ENCODE measurements at places on chromosomes 3 and 15.

DNA sequence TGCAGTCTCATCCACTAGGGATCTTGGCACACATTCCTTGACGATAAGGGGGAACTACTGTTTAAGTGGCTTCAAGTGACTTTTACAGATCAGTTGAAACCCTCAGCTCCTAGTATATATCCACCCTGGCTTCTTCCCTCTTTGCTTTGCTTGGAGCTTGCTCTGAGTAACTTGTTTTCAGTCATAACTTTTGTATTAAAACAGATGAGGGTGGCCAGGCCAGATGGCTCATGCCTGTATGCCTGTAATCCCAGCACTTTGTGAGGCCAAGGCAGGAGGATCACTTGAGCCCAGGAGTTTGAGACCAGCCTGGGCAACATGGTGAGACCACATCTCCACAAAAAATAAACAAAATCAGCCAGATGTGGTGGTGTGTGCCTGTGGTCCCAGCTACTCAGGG is 42.4 kb downstream of the EOMES start:
- H3K36me3 ChIP-seq = no peaks in the 10 kb centered on the region
- DNase-seq = no peak
- H3K4me3 ChIP-seq = no peak overlapping the region
- peaks cover 4% of the 10 kb centered on the region for H3K4me1 ChIP-seq
- H3K27ac ChIP-seq = no peak overlapping the region
- H3K27me3 ChIP-seq = no peaks in the 10 kb centered on the region

DNA sequence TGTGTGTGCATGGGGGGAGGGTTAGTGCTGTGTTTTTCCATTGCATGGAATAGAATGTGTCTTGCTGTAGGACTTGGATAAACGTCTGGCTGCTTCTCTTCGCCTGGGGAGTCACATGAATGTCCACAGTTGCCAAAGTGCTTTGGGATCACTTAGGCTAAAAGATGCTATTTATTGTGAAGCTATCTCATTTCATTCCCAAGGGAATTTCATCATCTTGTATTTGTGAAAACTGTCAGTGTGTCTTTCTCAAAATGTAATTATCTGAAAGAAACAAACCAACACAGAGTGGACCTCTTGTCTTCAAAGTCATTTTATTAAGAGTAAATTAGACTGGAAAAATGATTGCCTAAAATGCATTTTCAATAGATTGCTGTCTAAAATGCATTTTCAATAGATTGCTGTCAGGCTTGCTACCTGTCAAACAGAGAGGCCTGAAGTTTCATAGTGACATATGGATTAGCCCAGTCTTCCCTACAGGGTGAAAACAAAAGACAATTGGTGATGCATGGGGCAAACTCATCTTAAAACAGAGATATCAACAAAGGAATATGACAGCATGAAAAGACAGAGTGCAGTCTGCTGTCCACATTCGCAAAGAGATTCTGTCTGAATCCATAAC is 117.1 kb upstream of the GOLIM4 start:
- no peaks in the 10 kb centered on the region for H3K4me1 ChIP-seq
- no peaks in the 10 kb centered on the region for H3K36me3 ChIP-seq
- DNase-seq = no peak
- no peak overlapping the region for H3K4me3 ChIP-seq
- H3K27me3 ChIP-seq = no peaks in the 10 kb centered on the region

DNA sequence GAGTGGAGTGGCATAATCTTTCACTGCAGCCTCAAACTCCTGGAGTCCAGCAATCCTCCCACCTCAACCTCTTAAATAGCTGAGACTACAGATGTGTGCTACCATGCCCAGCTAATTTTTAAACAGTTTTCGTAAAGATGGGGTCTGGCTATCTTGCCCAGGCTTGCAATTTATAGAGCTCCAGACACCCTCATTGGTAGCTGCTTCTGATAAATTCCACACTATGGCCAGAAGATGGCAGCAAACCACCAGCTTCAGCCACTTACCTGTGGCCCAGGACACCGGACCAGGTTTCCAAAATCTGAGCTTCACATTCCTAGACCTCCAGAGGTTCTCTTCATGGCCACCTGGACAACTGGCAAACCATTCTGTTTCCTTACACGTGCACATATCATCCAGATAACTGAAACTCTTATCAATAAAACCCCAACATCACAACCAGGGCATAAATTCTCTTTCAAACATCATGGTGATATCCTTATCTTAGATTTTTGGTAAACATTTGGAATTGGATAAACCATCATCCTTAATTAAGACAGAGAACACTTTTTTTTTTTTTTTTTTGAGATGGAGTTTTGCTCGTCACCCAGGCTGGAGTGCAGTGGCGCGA is 28.9 kb downstream of the FBXW12 start:
- no peaks in the 10 kb centered on the region for H3K4me1 ChIP-seq
- no peak overlapping the region for H3K27ac ChIP-seq
- H3K27me3 ChIP-seq = no peaks in the 10 kb centered on the region
- DNase-seq = peak; percentile 36

- H3K4me1 ChIP-seq = no peaks in the 10 kb centered on the region
- no peaks in the 10 kb centered on the region for H3K36me3 ChIP-seq
- no peak overlapping the region for H3K27ac ChIP-seq
- H3K27me3 ChIP-seq = no peaks in the 10 kb centered on the region
These were observed 8.0 kb downstream of the CLDN16 start for GRCh38 chr3:190396001-190396400.

- no peaks in the 10 kb centered on the region for H3K4me1 ChIP-seq
- H3K4me3 ChIP-seq = no peak overlapping the region
- no peaks in the 10 kb centered on the region for H3K36me3 ChIP-seq
- no peak for DNase-seq
- H3K27ac ChIP-seq = no peak overlapping the region
These were observed 901.5 kb upstream of the SEMA6D start for GRCh38 chr15:46815765-46816164.

- no peaks in the 10 kb centered on the region for H3K27me3 ChIP-seq
- H3K4me1 ChIP-seq = no peaks in the 10 kb centered on the region
- H3K4me3 ChIP-seq = no peak overlapping the region
These were observed 23.3 kb downstream of the RASGRF1 start for GRCh38 chr15:79067072-79067833.

- H3K4me1 ChIP-seq = no peaks in the 10 kb centered on the region
- DNase-seq = no peak
- no peaks in the 10 kb centered on the region for H3K27me3 ChIP-seq
- H3K4me3 ChIP-seq = no peak overlapping the region
These were observed 15.9 kb downstream of the COMMD2 start for GRCh38 chr3:149736175-149736952.

- H3K27ac ChIP-seq = no peak overlapping the region
- no peak for DNase-seq
- H3K4me3 ChIP-seq = no peak overlapping the region
- H3K4me1 ChIP-seq = no peaks in the 10 kb centered on the region
- H3K27me3 ChIP-seq = no peaks in the 10 kb centered on the region
These were observed 135.3 kb downstream of the RPL22L1 start for GRCh38 chr3:170734735-170735065.

DNA sequence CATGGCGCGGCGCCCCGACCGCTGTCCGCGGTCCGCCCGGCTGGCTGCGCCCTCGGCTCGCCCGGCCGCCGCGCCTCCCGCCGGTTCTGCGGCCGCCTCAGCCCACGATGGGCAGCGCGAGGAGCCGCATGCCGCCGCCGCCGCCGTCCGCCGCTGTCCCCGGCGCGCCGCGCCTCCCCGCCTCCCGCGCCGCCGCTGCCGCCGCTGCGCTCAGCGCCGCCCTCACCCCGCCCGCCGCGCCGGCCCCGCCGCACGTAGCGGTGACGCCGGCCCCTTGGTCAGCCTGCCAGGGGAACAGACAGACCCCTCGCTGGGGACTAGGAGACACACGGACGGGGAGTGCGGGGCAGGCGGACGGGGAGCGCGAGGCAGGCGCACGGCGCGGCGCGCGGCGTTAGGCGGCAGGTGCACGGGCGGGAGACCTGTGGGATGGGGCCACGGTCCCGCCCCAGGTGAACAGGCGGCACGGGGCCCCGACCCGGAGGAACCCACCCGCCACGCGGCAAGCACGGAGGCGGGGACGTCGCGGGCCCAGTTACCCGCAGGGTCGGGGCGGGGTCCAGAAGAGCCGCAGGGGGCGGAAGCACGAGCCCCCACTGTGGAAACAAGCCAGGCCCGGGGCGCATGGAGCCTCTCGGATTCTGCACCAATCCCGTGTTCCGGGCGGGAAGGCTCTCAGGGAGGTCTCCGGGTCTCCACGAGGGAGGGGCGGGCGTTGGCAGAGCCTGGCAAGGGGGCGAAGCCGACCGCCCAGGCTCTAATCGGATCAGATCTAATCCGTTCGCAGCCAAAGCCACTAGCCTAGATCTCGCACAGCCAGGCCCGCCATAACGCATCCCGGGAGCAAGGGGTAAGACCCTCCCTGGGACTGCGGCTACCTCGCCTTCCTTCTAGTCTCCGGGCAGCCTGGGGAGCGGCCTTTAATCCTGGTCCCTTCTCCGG is at the start of gene CSPG5:
TSS of gene CSPG5 (minus strand) at position 175 of the 942 bp plus-strand sequence. CDS start at position 3, 172 bp downstream.
- no peaks in the 10 kb centered on the region for H3K36me3 ChIP-seq
- peak within 1 kb of the TSS; percentile 41 for H3K4me3 ChIP-seq
- DNase-seq = peak; percentile 23
- peaks cover 16% of the 10 kb centered on the region for H3K27me3 ChIP-seq

GRCh38 chr15:90040618-90041017 is 39.5 kb downstream of the ZNF710 start:
- H3K27ac ChIP-seq = no peak overlapping the region
- H3K4me1 ChIP-seq = peaks cover 12% of the 10 kb centered on the region
- no peak for DNase-seq
- no peak overlapping the region for H3K4me3 ChIP-seq
- no peaks in the 10 kb centered on the region for H3K36me3 ChIP-seq

- H3K27ac ChIP-seq = no peak overlapping the region
- H3K27me3 ChIP-seq = no peaks in the 10 kb centered on the region
- peaks cover 56% of the 10 kb centered on the region for H3K4me1 ChIP-seq
- no peak overlapping the region for H3K4me3 ChIP-seq
- H3K36me3 ChIP-seq = peaks cover 17% of the 10 kb centered on the region
These were observed 35.2 kb downstream of the GLB1 start for GRCh38 chr3:33061782-33062181.

- no peaks in the 10 kb centered on the region for H3K36me3 ChIP-seq
- peak overlapping the region; percentile 42 for H3K4me3 ChIP-seq
- no peak for DNase-seq
- H3K27me3 ChIP-seq = no peaks in the 10 kb centered on the region
These were observed 10.7 kb downstream of the XIRP1 start for GRCh38 chr3:39181408-39182335.

DNA sequence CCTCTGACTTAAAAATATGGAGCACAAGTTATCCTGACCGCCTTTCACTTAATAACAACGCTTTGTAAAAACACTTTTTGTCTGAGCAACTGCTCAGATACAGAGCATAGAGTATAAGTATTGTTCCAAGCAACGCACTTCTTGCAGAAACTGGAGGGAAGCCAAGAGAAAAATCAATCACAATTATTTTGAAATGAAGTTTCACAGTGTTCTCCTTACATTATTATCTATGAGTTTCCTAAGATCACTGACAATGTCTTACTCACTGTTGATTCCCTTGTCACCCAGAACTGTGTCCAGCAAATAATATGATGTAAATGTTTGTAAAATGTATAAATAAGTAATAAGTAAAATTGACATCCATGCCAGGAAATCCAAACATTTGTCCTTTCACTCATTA is 184.6 kb upstream of the GPR149 start:
- H3K4me1 ChIP-seq = no peaks in the 10 kb centered on the region
- H3K36me3 ChIP-seq = no peaks in the 10 kb centered on the region
- no peak overlapping the region for H3K27ac ChIP-seq
- H3K27me3 ChIP-seq = no peaks in the 10 kb centered on the region

DNA sequence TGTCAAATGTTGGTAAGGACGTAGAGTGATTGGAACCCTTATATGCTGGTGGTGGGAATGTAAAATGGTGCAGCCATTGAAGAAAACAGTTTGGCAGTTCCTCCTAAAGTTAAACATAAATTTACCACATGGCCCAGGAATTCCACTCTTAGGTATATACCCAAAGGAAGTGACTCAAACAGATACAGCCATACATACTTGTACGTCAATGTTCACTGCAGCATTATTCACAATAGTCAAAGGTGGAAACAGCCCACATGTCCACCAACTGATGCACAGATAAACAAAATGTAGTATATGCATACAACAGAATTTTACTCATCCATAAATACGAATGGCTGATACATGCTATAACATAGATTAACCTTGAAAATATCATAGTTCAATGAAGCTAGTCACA is 13.2 kb downstream of the CLASP2 start:
- DNase-seq = no peak
- H3K4me3 ChIP-seq = no peak overlapping the region
- H3K27ac ChIP-seq = no peak overlapping the region
- H3K4me1 ChIP-seq = no peaks in the 10 kb centered on the region

- H3K27ac ChIP-seq = no peak overlapping the region
- no peaks in the 10 kb centered on the region for H3K36me3 ChIP-seq
- H3K4me3 ChIP-seq = no peak overlapping the region
- DNase-seq = no peak
- H3K4me1 ChIP-seq = no peaks in the 10 kb centered on the region
- H3K27me3 ChIP-seq = no peaks in the 10 kb centered on the region
These were observed 41.9 kb downstream of the CACNA1D start for GRCh38 chr3:53536282-53536681.

DNA sequence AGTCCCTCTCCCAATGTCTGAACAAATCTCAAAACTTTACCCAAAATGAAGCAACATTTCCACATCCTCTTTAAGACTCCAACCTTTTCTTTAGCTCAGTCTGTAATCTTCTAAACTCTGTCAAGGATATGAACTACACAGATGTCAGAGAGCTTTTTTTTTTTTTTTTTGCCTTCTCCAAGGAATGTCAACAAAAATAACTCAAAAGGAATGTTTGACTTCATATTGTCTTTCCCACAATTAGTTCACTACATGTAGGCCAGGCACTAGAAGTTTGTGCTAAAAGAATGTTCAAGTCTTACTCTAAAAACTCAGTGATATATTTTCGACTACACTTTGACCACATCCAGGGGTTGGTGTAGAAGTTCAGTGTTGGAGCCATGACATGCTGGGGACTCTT is 37.1 kb downstream of the ADAMTS9 start:
- no peak for DNase-seq
- H3K27ac ChIP-seq = no peak overlapping the region
- H3K27me3 ChIP-seq = no peaks in the 10 kb centered on the region
- H3K36me3 ChIP-seq = no peaks in the 10 kb centered on the region
- H3K4me3 ChIP-seq = no peak overlapping the region
- H3K4me1 ChIP-seq = no peaks in the 10 kb centered on the region

DNA sequence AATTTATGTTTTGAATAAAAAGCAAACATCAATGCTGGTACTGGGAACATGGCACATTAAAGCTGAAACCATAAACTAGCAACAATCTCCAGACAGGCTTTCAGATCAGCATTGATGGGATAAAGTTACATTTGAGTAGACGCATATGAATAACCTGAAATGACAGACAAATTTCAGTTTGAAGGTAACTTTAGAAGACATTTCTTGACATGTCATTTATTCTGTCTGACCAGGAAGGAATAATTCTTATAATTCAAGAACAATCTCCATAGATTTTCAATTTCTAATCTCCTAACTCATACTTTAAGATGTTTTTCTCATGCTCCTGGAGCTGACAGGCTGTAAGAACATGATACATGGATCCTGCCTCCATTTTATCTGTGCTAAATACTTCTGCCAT is 69.8 kb downstream of the PLCH1 start:
- no peak overlapping the region for H3K4me3 ChIP-seq
- no peaks in the 10 kb centered on the region for H3K27me3 ChIP-seq
- DNase-seq = no peak
- no peak overlapping the region for H3K27ac ChIP-seq
- no peaks in the 10 kb centered on the region for H3K4me1 ChIP-seq

Data from CD8-positive, alpha-beta memory T cell (primary cell).